Ureter (tissue), 1 donor: ENCODE measurements at places on chromosomes 12 and 14. TPM values are rescaled to one million over a fixed set of nuclear protein-coding genes. Genes with fewer than 3 reads are reported as not detected.

DNA sequence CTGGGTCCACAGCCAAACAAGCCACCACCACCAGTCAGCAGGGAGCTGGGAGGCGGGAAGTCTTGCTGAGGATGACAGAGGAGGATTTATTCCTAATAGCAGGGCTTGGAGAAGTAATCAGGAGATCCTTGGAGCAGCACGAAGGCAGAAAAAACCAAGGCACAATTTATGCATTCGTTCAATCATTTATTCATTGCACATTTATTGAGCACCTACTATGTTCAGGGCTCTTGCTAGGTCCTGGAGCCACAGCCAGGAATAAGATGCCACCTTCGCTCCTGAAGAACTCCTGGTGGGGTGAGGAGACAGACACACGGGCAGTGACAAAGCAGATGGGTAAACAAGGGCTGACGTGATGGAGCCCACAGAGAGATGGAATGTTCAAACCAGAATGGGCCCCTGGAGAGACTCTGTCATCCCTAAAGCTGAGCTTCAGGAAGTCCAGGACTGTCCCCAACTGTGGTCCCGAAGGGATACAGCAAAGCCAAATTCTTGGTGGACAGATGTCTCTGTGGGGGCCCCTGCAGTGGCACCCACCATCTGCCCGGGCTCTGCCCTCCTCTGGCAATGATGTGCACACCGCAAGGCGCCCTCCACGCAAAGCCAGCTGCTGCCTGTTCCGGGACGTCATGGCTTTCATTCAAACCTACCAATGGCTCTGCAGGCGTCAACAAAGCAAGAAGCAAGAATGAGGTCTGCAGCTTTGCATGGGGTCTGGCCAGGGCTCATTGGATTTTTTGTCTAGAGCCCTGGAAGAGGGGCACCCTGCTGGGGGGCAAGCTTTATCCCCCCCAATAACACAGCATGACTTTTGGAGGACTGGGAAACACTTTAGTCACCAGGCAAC lies 3.0 kb upstream of the TESC start:
- no peak for DNase-seq

The P2RX7 gene
- 1.8 TPM for total RNA-seq

The CNIH1 gene
- total RNA-seq: 92.9 TPM

GRCh38 chr14:81537193-81537592 lies 3.5 kb upstream of the SEL1L start:
- no peak for DNase-seq

DNA sequence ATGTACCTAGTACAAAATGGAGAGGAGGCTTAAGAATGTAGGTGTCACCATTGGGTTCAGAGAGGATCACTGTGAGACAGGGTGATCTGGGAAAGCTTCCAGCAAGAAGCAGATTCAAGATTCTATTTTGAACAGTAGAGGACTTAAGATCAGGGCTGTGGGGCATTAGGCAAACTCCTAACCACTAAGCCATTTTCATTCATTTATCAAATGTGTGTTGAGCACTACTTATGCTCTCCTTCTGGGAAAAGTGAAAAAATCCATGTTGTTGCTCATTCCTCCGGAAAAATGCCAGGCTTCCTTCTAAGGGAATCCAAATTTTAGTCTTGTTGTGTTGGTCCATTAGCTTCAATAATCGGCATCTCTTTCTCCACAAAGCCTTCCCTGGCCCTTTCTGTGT lies 163.4 kb downstream of the NUAK1 start:
- DNase-seq: no peak

GRCh38 chr12:108419949-108420348 lies 80.8 kb upstream of the CMKLR1 start:
- no peak for DNase-seq

DNA sequence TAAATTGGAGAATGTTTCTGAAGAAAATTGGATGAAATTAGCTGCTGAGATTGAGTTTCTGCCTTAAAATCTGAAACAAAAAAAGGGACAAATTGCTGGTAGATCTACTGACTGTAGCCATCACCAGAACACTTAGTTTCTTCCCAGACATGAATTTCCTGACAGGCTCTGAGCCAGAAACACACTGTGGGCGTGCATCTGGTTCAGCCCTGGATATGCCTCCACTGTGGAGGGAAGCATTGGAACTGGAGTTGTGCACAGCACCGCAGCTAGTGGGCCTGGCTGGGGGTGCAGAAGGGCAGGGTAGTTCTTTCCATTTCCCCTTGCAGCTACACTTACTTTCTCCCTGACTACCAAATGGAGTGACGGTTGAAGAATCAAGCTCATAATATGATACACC lies 31.2 kb downstream of the CREBL2 start:
- DNase-seq: no peak

The CACNA1C gene
- 30.1 TPM for total RNA-seq

The CCNB1IP1 gene
- 38.3 TPM for total RNA-seq

The AMN gene
- 3.2 TPM for total RNA-seq

The TSHR gene
- not detected for total RNA-seq

DNA sequence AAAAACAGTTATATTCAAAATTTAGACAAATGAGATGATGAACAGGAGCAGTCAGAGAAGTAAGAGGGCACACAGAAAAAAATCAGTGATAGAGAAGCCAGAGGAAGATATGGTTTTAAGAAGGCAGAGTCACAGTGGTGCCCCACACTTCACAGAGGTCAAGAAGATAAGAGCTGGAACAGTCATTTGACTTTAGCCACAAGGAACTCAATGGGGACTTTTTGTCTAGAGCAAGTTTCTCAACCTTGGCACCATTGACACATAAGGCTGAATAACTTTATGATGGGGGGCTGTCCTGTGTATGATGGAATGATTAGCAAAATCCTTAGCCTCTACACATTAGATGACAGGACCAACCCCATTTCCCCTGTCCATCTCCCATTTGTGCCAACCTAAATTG lies 172.8 kb upstream of the PLEKHG7 start:
- DNase-seq: no peak

The KLC1 gene
- 179 TPM for total RNA-seq

GRCh38 chr12:41465526-41465925 lies 277.4 kb downstream of the PDZRN4 start:
- DNase-seq: no peak

The CBLN3 gene
- 2.2 TPM for total RNA-seq

The RDH16 gene
- total RNA-seq: 0.83 TPM

The CLEC9A gene
- 0.57 TPM for total RNA-seq
